ENCODE measurements at places on chromosomes 6 and 20.

DNA sequence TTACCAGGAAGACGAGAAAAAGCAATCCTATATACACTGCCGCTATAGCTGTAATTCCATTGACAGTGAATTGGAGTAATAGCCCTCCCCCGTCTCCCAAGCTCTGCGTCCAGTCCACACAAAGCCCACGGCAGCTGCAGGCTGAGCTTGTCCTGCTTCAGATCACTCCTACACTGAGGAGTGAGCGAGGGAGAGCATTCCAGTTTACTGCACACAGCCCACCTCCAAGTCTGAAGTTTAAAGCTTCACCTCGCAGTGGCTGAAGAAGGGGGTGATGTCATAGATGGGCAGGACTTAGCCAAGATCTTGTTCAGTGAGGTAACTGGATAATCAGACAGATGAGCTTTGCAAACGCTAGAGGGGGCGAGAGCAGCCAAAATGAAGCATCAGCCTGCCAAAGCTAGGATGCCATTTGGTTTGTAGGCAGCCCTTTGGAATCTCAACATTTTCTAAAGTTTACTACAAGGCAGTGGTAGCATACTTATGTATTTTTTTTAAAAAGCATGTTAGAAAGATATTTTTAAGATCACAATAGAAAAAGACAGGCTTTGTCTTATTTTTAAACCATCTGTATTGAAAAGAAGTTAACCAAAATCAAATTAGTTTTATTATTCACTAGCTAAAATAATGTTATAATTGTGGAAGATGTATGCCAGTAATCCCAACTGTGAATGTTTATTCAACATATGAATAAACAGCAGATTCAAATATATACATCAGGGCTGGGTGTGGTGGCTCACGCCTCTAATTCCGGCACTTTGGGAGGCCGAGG, at the start of gene FLRT3:
TSS of gene FLRT3 (minus strand) at position 213 of the 772 bp plus-strand sequence. CDS start 10,106 bp downstream, outside the sequence.
- DNase-seq = no peak

GRCh38 chr20:46350986-46351267, 42.6 kb upstream of the CDH22 start:
- DNase-seq = no peak

- DNase-seq = no peak
Observed at GRCh38 chr20:35514371-35514932, 15.0 kb downstream of the C20orf173 start.

GRCh38 chr6:136210398-136211165, 39.5 kb downstream of the MTFR2 start:
- DNase-seq = no peak

- no peak for DNase-seq
Observed at GRCh38 chr6:117326396-117326795, 61.0 kb downstream of the VGLL2 start.

GRCh38 chr20:62274332-62274950, 28.4 kb upstream of the ADRM1 start:
- DNase-seq = no peak

DNA sequence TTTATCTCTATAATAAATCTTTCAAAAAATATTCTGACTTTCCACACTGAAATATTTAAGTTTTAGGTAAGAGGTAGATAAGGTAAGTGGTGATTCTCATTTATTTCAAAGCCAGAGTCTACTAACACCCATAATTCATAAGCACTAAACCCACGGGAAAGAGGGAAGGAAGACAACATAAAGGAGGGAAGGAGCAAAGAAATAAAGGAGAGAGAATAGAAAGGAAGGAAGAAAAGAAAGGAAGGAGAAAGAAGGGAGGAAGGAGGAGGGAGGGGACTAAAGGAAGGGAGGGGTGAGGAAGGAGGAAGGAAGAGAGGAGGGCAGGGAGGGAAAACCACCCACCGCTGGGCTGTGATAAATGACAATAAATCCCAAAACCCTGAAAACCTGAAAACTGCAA, 25.2 kb downstream of the MAP3K5 start:
- no peak for DNase-seq

DNA sequence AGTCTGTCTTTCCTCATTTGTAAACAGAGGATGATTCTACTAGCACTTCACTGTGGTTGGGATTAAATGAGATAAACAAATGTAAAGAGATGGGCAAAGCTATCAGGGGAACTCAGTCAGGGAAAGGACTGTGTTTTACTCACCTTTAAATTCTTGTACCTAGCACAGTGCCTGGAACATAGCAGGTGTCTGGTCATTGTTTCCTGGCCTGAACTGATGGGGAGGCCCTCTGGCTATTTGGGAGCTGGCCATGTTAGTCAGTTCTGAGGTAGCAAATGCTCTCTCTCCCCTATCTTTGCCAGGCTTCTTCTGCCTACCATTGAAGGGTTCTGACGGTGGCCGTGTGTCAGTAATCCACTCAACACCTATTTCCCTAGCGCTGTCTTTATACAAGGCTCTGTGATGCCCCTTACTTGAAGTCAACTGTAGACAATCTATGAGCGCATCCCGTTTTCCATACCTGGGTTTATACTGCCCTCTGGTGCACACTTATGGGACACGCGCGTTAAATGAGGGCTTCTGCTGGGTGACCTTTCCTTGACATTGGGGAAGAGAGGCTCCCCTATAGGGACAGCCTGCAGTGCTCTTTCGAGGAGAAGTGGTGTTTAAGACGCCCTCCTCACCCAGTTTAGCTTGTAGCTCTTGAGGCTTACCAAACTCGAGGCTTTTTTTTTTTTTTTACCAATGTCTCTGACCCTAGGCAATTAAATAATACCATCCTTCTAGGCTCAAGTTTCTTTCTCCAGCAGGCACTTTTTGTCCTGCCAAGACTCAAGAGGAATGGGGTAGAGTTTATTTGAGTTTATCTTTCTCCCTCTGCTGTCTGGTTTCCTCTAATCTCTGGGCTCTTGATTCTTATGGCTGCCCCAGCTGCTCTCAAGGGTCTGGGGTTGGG, 4.0 kb upstream of the SPATS1 start:
- DNase-seq = peak; percentile 39

GRCh38 chr6:156774863-156775405, 2.2 kb upstream of the ARID1B start:
- no peak for DNase-seq

- no peak for DNase-seq
Observed at GRCh38 chr6:111269401-111269970, 182.2 kb downstream of the SLC16A10 start.
